ENCODE measurements at places on chromosomes 4 and X.

DNA sequence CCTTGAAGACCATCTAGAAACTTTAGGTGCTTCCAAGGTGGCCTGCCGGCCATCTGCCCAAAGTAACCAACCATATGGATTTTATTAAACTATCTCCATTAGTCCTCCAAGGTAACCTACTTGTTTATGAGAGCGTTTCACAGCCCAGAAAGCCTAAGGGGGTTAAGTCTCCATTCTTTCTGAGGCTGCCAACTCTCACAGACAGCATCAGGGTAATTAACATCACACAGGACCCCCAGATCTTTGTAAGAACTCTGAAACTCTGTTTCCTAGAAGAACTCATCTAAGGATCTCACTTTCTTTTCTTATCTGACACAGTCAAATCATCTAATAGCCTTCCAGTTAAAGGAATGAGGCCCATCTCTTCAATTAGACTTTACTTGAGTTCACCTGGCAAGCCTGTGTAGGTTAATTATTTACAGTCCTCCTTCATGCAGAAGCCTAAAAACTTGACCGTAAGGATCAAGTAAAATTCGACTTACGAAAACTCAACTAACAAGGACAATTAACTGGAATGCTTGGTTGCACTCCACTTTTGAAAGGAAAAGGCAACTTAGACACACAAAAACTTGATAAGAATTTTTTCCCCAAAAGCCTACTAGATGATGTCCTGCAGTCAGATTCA lies 252.5 kb downstream of the GRIA3 start:
- DNase-seq = no peak

GRCh38 chr4:106289737-106290136 lies 26.3 kb downstream of the TBCK start:
- no peak for DNase-seq

GRCh38 chr4:111943796-111944203 lies 201.5 kb upstream of the FAM241A start:
- DNase-seq = peak; percentile 15

DNA sequence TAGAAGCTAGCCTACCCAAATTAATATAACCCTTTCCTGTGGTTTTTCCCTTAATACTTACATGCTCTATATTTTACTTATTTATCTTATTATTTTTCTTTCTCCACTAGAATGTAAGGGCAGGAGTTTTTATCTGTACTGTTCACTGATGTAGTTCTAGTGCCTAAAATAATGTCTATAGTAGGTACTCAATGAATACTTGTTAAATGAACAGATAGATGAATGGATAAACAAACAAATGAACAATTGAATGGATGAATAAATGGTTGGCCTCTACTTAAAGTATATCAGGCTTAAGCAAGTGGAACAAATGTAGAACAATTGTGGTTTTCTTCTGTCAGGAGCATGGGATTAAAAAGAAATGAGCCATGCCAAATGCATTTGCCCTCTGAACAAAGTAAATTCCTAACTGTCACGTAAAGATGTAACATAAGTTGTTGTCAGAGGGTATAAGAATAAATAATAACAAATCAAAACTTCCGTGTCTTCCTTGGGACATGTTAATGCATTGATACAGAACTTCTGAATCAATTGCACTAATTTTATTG lies 54.1 kb downstream of the SYTL5 start:
- DNase-seq = no peak

GRCh38 chr4:78902298-78902697 lies 36.9 kb downstream of the PAQR3 start:
- DNase-seq = no peak

GRCh38 chr4:182297659-182298058 lies 54.5 kb downstream of the TENM3 start:
- DNase-seq = no peak

DNA sequence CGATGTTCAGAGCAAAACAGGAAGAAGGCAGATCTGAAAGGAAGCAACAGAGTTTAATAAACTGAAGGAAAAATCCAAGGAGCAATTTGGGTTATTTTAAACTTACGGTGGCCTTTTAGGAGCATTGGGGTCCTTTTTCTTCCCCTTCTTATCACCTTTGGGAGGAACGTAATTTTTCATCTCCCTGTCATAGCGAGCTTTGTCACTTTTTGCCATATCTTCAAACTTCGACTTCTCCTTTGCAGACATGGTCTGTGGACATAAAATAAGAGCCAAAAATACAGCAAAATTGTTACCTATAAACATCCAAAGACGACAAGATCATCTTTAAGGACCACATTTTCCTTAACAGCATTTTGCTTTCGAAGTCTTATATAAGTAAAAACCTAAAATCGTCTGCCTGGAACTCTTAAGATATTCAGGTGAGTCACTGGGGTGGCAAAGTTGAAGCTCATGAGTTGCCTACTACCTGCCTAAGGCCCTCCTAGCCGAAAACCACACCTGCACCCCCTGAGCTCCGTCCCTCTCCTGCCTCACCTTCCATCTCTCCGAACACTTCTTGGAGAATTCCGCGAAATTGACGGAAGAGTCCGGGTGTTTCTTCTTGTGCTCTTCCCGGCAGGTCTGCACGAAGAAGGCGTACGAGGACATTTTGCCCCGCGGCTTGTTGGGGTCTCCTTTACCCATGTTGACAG lies 1.0 kb downstream of the HMGB2 start:
- DNase-seq = peak; percentile 34

GRCh38 chrX:49037883-49038475 lies 5.2 kb downstream of the TFE3 start:
- no peak for DNase-seq

DNA sequence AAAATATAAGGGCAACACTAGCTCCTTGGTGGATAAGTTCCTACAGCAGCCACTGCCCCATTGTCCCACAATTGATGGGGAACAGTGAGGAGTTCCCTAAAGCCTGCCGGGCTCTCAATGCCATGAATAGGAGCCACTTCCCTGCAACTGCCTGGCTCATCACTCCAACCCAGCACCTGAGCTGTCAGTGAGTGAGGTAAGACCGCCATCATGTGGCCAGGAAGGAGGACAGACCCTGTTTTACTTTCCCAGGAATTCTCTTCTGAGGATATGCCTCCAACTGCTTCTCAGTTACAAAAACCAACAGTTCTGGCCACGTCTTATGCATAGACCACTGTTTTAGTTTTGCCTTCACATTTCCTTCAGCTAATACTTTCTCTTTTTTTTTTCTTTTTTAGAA lies 45.5 kb downstream of the SRPX start:
- DNase-seq = peak; percentile 9

GRCh38 chrX:151984328-151984727 lies 9.9 kb upstream of the GABRE start:
- no peak for DNase-seq

DNA sequence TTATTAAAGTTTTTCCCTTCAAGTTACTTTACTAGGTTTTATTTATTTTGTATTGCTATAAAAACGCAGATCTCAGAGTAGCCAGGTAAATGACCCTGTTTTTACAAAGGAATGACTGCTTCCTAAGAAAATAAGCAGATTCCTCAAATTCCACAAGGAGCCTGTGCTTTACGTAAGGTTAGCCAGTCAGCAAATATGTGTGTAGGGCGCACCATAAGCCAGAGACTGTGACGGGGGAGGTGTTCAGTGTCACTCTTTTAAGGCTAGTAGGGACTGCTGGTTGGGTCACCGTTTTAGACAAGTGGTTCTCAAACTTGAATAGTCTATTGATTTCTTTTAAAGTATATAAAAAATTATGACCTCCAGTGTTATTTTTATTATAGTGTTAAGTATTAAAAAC lies 119.9 kb downstream of the ANK2 start:
- DNase-seq = no peak

GRCh38 chr4:124883632-124884031 lies 171.1 kb upstream of the ANKRD50 start:
- DNase-seq = no peak

- no peak for DNase-seq
Measured at GRCh38 chr4:137514406-137515111, 17.7 kb downstream of the PCDH18 start.

DNA sequence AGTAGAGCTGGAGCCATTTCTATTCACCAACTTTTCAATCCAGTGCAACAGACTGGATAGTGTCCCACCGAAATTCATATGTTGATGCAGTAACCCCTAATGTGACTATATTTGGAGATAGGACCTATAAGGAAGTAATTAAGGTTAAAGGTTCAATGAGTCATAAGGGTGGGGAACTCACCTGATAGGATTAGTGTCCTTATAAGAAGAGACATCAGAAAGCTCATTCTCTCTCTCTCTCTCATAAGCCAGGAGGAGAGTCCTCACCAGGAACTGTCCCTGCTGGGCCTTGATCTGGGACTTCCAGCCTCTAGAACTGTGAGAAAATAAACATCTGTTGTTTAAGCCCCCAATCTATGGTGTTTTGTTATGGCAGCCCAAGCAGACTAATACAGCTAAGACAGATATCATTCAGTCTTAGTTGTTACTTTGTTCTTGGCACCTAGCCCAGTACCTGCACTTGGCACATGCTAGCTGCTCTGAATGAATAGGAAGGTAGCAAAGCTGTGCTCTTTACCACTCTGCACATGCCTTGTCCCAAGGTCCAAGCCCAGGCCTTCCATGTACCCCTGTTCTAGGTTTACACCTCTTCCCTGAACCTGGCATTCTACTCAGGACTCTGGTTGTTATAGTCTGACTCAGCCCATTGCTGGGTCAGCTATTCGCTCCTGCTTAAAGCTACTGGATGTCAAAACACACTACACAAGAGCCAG lies 19.2 kb upstream of the BRS3 start:
- DNase-seq = no peak

DNA sequence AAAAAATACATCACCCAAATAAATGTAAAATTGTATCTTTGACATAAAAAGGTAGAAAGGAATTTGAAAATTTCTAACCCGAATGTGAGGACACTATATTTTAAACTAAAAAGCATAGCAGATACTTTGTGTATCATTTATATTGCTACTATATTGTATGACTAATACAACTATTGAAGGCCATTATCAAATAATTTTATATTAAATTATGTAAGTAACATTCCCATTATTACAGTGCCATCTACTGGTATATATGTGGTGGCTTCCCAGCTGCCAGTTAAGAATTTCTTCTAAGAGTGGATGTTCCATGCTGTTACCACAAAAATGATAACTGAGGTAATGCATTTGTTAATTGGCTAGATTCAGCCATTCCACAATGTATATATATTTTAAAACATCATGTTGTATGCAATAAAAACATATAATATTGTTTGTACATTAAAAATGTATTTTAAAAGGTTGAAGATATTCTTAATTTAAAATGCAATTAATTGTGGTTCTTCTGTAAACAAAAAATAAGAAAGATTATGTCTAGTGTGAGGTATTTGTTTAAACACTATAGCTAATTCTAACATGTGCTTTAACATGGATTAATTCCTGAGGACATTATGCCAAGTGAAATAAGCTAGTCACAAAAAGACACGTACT lies 65.3 kb downstream of the EGF start:
- DNase-seq = peak; percentile 12

GRCh38 chr4:15469402-15470127 lies at the start of gene CC2D2A:
CC2D2A (plus strand) TSS chr4:15469882; CDS start chr4:15475933, 6,051 bp downstream.
- no peak for DNase-seq

GRCh38 chrX:77918568-77918967 lies 8.1 kb downstream of the ATP7A start:
- DNase-seq = no peak

DNA sequence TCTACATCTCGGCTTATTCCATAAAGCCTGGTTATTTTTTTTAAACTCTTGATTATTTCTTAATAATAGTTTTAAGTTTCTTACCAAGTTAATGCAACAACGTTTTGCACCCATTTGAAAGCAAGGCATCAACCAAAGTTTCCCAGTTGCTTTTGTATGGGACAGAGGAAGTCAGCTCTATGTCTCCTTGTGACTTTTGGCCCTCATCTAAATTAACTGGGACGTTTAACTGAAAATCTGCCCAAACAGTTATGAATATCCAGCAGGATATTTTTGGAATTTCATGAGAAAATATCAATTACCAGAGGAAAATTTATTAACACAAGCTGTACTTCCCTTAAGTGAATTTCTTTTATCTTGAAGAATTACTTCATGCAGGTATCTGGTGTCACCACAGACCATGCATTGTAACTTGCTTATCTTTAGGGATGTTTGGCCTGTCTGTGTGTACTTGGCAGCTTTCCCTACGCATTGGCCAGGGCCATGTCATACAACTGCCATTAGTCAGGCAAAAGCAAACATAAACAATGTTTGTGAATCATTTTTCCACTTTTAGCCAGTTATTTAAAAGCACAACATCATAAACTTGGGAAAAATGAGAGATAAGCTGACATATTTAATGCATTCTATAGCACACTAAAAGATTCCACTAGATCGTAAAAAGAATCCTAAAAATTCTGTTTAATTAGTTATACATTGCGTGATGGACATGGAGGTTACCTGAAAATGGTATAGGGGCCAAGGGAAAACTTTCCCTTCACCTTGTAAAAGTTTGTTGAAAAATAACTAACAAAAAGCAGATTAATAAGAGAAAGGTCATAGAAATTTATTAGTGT lies 101.4 kb upstream of the PDE5A start:
- no peak for DNase-seq

- DNase-seq = peak; percentile 23
Measured at GRCh38 chr4:57110640-57111511, 691 bp upstream of the IGFBP7 start.

DNA sequence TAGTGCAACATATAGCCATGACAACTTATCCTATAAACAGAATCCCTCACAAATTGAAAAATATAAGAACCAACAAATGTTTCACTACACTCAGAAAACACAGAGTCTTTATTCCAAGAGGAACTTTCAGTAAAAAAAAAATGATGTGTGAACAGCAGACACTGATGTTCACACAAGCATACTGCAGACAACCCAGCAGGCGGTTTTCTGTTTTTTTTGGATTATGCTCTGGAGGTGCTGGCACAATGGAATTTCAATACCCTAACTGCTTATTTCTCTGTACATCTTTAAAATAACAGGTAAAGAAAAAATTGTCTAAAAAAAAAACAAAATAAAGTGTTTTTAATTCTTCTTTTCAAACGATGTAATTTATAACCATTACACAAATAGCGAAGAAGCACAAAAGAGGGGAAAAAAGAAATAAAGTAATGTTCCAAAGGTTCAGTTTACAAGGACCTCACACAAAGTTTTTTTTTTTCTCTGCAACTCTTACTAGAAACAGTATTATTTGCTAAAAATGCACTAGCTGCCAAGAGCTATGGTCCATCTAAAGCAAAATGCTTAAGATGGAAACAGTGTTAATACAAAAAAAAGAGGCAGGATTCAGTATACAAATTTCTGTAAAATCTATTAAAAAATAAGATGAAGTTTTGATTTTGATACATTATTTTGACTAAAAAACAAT lies 55.3 kb downstream of the ANAPC10 start:
- no peak for DNase-seq

DNA sequence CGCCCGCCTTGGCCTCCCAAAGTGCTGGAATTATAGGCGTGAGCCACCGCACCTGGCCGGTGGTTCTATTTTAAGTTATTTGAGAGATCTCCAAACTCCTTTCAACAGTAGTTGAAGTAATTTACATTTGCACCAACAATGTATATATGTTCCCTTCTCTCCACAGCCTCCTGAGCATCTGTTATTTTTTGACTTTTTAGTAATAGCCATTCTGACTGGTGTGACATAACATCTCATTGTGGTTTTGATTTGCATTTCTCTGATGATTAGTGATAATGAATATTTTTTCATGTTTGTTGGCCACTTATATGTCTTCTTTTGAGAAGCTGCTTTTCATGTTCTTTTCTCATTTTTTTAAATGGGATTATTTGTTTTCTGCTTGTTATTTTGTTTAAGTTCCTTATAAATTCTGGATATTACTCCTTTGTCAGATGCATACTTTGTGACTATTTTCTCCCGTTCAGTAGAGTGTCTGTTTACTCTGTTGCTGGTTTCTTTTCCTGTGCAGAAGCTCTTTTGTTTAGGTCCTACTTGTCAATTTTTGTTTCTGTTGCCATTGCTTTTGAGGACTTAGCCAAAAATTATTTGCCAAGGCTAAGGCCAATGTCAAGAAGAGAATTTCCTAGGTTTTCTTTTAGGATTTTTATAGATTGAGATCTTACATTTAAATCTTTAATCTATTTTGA lies 213.2 kb downstream of the ARHGAP24 start:
- DNase-seq = no peak
